ENCODE measurements at places on chromosomes 2 and 18.

- DNase-seq, result no peak
Observed at GRCh38 chr2:27191070-27191829, 20.6 kb upstream of the ATRAID start.

- no peak for DNase-seq
Observed at GRCh38 chr2:1546023-1546591, 132.8 kb downstream of the TPO start.

GRCh38 chr2:229454934-229455631 lies 184.0 kb upstream of the PID1 start:
- no peak for DNase-seq

GRCh38 chr2:230661072-230661957 lies 51.3 kb upstream of the CAB39 start:
- DNase-seq, result no peak

GRCh38 chr2:3336844-3337243 lies 40.8 kb downstream of the EIPR1 start:
- DNase-seq, result no peak

DNA sequence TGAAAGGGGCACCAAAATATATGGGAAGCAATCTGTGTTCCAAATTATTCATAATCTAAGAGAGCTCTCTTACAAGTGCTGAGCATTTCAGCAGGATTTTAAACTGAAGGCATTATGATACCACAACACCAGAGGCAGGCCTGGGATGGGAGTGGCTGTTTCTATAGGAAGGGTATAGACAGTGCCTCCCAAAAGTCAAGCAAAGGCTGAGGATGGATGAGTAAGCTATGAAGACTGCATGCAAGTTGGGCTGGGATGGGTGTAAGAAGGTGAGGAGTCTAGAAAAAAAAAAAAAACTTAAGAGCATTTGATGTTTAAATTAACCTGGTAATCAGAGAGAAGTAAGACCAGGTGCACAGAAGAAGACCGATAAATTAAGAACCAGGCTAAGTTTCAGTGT lies 132.5 kb downstream of the OSR1 start:
- no peak for DNase-seq

GRCh38 chr18:25832001-25832604 lies 258.3 kb downstream of the SS18 start:
- no peak for DNase-seq

GRCh38 chr2:59868981-59869380 lies 684.5 kb downstream of the BCL11A start:
- no peak for DNase-seq

- DNase-seq, result peak; percentile 31
Observed at GRCh38 chr2:24359129-24360049, 947 bp downstream of the ITSN2 start.

GRCh38 chr2:98483257-98483861 lies 38.7 kb downstream of the INPP4A start:
- no peak for DNase-seq

Measured in substantia nigra (tissue), 51 donors.